ENCODE measurements at places on chromosomes 11 and 22.

DNA sequence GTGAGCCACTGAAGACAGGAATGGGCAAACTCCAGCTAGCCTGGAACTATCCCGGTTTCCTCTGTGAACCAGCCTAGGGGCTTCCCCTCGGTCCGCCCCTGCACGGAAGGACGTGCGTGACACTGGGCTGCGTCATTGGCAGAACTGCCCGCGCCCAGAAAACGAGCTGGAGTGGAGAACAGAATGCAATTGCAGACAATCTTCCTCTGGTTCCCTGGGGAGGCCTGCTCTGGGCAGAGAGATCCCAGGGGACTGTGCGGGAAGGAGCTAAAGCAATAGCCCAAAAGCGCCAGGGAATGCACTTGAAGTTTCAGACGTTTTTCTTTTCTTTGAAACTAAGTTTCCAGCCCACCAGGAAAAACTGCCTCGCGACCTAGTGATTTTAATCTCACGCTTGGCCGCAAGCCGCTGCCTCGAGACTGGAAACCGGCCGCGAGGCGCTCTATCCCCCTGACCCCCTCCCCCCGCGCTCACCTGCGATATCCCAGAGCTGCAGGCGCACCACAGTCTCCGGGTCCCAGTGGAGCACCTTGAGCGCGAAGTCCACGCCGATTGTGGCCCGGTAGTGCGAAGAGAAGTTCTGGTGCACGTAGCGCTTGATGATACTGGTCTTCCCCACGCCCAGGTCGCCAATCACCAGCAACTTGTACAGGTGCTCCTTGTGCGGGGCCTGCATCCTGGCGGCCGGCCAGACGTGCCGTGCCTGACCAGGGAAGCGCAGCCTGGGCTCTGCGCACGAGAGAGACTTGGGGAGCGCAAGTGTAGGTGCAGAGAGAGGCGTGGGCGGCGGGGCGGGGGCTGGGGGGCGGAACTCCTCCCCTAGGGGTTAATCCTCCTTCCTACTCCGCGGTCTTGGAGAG is at the start of gene RAB38:
TSS of gene RAB38 (minus strand) at position 735 of the 860 bp plus-strand sequence. CDS start at position 676, 59 bp downstream.
- DNase-seq = peak; percentile 57

DNA sequence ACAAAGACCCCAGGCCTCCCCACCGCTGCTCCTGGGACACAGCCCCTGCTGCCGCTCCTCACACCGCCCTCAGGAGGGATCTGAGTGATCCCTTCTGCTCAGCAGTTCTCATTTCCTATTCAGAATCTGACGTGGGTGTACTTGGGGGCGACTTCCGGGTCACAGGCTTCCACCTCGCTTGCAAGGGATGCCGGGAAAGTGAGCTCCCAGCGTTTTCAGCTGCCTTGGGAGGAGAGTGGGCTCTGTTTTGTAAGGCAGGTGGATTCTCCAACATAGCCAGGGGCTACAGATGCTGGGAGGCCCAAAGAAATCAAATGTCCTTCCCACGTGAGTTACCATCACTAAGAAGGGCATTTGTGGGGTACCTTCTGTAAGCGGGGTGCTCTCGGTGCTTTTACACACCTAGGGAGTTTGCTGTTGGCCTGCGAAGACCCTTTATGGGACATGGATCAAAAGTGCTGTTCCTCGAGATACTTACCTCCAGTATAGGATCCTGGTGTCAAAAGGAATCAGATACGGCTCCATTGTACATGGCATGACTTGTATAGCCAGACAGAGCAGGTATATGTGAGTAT is 9.7 kb upstream of the LRRC10B start:
- DNase-seq = no peak

DNA sequence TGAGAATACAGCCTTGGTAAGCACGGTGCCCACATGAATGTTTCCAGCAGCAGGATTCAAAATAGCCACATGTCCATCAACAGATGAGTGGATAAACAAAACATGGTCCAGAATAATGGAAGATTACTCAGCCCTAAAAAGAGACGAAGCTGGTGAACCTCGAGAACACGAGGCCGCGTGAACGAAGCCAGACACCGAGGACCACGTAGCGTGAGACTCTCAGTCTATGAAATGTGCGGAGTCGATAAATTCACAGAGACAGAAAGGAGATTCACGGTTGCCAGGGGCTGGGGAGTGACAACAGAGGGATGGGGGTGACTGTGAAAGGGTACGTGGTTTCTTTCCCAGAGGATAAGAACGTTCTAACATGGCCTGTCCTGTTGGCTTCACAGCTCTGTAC is 2.9 kb upstream of the ASCL2 start:
- no peak for DNase-seq

- no peak for DNase-seq
Measured at GRCh38 chr11:17183836-17184235, 23.9 kb downstream of the PIK3C2A start.

DNA sequence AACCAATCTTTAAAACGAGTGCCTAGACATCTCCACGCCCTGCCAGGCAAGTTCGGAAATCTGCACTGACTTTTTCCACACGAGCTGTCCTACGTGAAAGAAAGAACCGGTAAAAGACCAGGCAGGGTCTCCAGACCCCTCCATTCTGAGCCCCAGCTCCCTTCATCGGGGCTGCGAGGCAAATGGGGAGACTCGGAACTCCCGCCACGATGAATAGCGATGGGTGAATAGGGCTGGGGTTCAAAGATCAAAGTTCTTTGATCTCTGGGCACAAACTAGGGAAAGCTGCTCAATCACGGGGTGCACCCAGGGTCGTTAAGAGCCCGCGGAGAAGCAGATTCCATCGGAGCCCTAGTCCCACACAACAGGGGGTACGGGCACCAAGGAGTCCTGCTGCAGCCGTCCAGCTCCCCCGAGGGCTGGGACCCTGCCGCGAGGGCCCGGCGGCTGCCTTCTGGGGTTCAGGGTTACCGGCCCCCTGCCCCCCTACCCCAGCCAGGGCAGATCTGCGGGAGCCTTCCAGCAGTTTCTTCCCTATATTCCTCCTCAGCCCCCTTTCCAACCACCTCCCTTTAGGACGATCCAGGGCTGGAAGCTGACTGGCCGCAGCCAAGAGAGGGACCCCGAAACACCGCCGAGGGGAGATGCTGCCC is 1.1 kb downstream of the LRP4 start:
- DNase-seq = no peak

- DNase-seq = peak; percentile 80
Measured at GRCh38 chr11:117375960-117376359, 48.3 kb downstream of the CEP164 start.

DNA sequence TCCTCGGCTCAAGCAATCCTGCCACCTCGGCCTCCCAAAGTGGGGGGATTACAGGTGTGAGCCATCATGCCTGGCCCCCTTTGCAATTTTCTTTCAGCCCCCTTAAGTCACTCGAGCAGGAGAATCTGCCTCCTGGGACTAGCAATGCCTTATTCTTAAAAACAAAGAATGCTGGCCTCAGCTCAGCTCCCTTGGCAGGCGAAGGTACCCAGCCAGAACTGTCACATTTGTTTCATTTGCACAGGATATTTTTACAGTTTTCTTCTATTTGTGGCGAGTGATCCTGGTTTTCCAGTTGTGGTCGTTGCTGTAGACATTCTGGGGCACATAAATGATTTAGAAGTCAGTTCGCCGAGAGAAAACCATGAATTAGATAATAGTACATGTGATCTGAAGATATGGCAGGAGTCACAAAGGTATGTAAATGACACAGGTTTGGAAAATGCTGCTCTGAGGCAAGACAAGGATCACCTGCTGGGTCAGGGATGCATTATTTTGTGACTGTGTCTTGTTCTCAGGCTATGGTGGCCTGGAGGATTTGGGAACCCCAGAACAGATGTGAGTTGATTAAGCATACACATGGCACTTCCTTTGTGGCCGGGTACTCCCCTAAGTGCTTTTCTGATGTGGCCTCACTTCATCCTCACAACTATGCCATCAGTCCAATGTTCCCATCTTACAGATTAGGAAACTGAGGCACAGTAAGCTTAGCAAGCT is 51.2 kb upstream of the SLC22A12 start:
- no peak for DNase-seq

DNA sequence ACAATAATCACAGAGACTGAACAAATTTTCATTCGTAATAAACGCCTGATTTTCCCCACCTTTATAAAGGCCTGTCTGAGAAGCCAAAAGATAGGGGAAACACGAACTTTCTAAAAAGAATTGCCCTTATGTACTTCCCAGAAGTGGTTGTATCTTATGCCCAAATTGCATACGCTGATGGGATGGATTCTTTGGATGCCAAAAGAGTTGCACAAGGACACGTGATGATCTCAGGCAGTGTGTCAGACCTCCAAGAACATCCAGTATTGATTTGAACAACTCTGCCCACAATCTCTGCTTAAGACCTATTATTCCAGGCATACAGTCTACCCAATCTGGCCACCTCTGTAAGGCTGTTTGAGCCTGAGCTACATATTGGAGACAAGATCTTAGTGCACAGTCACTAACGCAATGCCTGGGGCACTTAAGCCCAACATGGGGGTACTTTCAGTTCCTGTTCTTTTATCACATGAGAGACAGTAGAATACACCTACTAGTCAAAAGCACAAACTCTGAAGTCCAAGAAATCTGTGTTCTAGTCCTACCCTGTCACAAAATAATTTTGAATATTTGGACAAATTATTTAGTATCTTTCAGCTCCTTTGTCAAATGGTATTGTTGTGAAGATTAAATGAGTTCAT is 38.9 kb downstream of the OR10A6 start:
- DNase-seq = no peak

DNA sequence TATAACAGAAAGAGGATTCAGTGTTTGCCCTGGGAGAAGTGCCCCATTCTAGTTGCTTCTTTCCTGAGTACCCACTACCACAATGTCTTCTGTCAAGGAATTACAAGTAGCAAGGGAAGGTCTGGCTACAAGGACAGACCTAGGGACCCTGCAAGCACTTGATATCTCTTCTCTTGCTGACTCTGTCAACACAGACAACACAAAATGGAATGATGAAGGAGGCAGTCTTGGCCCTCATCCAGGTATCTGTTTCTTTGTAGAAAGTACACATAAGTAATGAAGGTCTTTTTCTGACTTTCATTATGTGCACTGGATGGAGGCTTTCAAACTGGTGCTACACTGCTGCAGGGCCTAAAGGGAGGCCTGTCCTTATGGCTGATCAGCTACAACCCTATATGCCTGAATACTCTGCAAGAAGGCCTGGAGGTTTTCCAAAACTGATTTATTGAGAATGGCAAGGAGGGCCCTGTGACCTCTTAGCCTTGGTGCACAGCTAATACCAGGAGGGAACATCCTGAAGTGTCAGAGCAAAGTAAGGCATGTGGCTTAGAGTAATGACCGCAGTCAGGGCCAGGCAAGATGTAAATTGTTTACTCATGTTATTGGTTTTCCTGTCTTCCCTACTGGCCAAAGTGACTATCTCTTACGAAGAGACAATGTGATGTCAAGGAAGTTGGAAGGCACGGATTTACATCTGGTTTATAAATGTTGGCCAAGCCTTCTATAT is 31.2 kb downstream of the GAB2 start:
- DNase-seq = no peak

GRCh38 chr11:30106222-30107181 is 89.7 kb upstream of the KCNA4 start:
- no peak for DNase-seq

- no peak for DNase-seq
Measured at GRCh38 chr11:7511401-7511800, 2.4 kb upstream of the PPFIBP2 start.

DNA sequence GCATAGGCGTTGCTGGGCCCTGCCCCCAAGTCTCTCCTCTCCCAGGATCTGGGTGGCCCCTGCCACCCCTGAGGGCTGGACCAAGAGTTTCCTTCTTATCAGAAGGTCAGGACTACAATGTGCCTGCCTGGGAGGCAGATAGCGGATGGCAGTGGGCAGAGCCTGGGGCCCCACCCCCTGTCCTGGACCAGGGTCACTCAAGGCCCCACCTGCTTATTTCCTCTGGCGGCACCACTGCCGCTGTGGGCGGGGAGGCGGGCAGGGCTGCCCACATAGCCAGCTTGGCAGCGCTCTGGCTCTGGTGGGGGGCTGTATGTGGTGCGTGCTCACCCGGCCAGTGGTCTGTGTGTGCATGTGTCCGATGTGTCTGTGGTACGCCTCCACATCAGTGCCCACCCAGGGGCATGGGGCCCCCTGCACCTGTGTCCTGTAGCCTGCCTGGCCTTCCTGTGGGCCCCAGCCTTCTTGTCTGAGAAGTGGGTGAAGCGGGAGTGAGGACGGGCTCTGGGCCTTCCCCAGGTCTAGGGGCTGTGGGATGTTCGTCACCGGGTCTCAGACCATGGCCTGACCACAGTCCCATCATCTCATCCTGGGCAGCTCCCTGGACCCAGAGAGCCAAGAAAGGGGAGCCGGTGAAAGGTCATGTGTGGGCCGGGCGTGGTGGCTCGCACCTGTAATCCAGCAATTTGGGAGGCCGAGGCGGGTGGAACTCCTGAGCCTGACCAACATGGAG is 3.0 kb downstream of the GAS2L1 start:
- no peak for DNase-seq

GRCh38 chr22:40385036-40385782 is 14.8 kb downstream of the SGSM3 start:
- no peak for DNase-seq

DNA sequence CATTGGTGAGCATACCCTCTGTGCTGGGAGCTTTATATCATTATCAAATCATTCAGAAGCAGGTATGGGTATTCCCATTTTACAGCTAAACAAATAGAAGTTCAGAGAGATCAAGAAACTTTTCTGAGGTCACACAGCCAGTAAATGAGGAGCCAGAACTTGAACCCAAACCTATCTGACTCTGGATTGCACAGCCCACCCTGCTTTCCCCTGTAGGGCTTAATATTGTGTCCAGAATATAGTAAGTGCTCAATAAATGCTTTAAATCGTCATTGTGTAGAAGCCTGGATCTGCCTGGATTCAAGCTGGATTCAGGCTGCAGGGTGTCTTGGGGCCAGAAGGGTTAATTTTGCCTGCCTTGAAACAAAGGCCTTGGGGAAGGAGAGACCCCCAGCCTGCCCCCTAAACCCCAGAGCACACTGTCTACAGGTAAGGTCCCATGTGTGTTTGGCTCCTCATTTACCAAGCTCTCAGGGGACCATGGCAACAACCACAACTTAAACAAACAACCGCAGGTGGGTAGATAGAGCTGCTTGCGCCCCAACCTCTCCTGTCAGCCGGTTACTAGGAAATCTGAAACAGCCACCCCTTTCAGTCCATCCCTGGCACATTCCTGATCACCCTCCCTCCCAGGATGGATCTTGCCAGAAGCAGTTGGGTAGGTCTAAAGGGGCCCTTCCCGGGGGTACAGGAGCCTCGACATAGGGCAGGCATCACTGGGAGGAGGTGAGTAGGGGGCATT is 3.0 kb upstream of the SEC14L3 start:
- no peak for DNase-seq

GRCh38 chr11:66659763-66660162 is 17.9 kb downstream of the RBM4B start:
- no peak for DNase-seq

GRCh38 chr22:36180038-36180880 is 19.7 kb upstream of the APOL3 start:
- DNase-seq = peak; percentile 69

DNA sequence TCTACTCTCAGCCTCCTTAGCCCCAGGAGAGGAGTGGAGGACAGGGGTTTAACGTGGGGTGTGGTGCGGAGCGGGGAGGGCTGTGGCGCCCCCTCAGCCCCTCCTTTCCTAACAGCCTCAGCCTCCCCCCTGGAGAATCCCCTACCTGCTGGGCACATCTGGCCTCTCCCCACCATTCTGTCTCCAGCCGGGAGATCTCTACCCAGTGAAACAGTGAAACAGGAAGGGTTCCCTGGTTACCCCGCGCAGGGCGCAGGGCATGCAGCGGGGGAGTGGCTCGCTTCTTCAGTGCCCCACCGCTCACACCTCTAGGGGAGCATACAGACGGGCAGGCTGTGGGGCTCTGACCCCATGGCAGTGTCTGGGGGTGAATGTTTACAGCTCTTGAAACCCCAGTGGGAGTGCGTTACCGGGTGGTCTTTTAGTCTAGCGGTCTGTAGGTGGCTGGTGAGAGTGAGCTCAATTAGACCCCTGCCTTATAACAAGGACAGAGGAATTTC is 54.7 kb upstream of the CCDC188 start:
- DNase-seq = no peak

- DNase-seq = peak; percentile 40
Measured at GRCh38 chr11:117143390-117143789, 697 bp upstream of the PAFAH1B2 start.
